HT1080 (cell line): ENCODE measurements at places on chromosomes 11 and 22.

DNA sequence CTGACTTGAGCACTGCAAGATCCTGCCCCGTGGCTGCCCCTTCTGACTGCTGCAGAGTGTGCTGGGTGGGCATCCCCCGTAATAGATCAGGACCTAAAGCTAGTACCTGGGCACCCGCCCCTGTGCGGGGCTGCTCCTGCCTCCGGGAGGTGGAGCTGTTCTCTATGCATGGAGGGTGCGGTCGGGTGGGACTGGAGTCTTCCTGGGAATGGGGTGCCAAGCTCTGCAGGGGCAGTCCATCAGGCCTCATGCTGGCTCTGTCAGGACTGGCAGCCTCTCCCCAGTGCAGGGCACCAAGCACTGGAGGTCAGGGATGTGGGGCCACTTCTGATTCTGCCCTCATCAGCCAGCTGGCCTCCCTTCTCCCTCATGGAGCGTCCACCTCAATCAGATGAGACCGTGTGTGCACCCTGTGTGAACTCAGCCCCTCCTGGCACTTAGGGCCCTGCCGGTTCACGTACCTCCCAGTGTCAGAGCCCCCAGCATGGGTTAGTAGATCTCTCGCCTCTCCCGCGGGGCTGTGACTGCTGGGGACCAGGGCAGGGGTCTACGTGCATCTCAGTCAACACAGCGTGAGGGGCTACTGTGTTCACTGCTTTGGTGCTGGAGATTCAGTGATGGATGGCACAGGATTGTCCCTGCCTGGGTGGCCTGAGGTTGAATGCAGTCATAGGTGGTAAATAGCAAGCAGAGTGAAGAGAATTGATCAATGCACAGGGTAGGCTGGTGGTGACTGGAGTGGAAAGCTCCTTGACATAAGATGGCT is 30.8 kb downstream of the MPPED1 start:
- DNase-seq, result no peak

DNA sequence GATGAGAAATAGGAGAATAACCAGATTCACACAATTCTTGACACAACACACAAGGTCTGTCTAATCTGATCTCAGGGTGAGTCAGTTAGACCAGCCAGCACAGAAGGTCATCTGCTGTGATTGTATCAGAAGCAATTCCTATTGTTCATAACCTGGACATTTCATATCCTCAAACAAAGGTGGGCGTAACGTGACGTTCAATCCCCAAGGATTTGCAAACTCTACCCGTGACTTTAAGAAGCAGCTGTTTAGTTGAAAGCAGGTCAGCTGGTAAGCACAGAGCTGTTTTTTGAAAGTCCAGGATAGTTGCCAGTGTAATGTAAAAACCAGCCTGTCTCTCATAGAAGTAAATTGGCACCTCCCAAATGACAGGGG is 385.1 kb downstream of the DCDC1 start:
- peak; percentile 60 for DNase-seq

- no peak for DNase-seq
Measured at GRCh38 chr11:131609921-131610320, 239.5 kb downstream of the NTM start.

- DNase-seq, result peak; percentile 95
Measured at GRCh38 chr11:3905080-3905953, 49.9 kb downstream of the STIM1 start.

GRCh38 chr11:44766972-44767278 is 40.2 kb downstream of the TSPAN18 start:
- DNase-seq, result no peak

DNA sequence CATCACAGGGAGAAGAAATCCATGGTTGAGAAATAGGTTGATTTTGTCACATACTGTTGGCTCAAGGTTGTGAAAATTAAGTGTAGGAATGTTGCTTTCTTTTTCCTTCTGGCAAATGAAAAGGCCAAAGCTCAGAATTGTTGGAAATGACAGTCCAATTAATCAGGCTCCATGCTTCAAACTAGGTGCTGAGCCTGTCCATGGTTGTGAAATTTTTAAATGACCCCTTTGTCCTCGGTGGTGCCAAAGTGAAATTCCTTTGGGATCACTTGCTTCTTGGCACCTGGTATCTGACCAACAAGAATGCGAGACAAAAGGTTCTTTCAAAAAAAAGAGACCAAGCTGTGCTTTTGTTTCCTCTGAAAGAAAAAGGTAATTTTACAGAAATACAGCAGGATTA is 451.9 kb downstream of the ETS1 start:
- DNase-seq, result peak; percentile 95

GRCh38 chr11:2472428-2473186 is 27.8 kb downstream of the KCNQ1 start:
- DNase-seq, result no peak

DNA sequence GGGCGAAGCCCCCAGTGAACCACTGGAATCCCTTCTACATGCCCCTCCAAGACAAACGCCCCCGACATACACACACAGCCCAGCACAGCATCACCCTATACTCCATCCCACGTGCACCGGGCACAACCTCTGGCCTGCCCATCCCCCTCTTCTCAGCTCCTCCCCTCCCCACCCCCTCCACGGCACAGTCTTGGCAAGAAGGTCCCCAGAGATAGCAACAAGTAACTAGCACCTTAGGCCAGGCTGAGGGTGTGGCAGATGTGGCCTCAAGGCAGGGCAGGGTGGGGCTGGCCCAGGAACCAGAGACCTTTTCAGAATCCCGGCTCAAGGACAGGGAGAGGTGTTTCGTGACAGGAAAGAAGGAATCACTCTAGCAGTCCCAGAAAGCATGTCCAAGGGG is 54.3 kb downstream of the CYTH4 start:
- no peak for DNase-seq

- no peak for DNase-seq
Measured at GRCh38 chr11:65524014-65524740, 706 bp upstream of the SCYL1 start.

DNA sequence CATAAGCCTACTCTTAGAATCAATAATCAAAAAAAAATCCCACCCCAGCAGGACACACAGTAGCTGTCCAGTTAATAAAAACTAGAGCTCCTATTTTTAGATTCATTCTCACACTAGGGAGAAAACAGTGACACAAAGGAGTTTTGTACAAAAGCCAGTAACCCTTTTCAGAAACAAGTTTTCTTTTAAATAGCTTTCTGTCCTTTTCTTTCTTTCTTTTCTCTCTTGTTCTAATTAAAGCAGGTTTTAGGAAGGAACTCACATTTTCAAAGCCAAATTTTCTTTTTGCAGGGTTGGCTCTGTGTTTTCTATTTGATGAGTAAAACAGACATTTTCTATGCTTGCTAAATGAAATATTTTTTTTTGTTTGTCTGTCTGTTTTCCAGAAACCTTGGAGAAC is 1390.7 kb downstream of the FAM181B start:
- DNase-seq, result no peak

- DNase-seq, result no peak
Measured at GRCh38 chr22:37022483-37023337, 3.2 kb downstream of the MPST start.
